ENCODE measurements at places on chromosomes 7 and 10.
A peak's percentile ranks its signal among the peaks of the same experiment; 100 is the strongest.

- DNase-seq: no peak
These were observed 153.5 kb upstream of the ITGB1 start for GRCh38 chr10:33111488-33112051.

- DNase-seq: no peak
These were observed 316.9 kb upstream of the LRRN3 start for GRCh38 chr7:110774071-110774470.

- DNase-seq: no peak
These were observed 36.4 kb downstream of the VCL start for GRCh38 chr10:74034301-74034700.

DNA sequence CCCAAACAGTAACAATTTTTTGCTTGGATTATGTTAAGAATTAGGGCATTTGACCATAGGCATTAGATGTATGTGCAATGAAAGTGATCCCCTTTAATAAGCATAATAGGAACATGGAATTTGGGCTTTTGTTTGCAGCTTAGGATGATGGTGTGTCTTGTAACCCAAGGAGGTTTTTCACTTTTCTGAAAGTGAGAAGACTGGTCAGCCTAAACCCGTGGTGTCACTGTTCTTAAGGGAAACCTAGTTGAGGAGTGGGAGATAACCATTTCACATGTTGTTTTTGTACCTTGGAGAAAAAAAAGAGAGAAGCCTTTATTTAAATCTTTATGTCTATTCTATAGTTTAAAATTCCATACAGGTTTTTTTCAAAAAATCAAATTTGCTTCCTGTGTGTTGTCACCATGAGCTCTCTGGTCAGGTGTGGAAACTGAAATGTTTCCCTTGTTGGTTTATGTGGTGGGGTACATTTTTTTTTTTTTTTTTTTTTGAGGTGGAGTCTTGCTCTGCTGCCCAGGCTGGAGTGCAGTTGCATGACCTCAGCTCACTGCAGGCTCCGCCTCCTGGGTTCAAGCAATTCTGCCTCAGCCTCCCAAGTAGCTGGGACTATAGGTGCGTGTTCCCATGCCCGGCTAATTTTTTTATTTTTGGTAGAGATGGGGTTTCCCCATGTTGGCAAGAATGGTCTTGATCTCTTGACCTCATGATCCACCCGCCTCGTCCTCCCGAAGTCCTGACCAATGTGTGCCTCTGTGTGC lies 7.7 kb downstream of the CCM2 start:
- DNase-seq: no peak

DNA sequence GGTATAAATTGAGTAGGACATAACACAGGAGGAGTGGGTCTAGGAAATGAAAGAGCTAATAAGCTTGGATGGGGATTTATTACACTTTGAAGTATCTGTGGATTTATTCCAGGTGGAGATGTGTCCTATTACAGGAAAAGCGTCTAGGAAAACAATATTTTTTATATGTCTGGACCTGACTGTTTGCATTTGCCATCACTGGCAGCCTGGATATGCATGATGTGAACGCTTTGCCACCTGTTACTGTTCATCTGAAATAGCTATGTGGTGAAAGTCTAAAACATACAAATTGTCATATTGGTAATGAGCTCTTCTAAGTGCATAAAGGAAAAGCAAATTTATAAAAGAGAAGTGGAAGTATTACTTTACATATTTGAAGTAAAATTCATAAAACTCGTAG lies 31.6 kb upstream of the AGMO start:
- DNase-seq: no peak

GRCh38 chr7:155289107-155289506 lies 8.6 kb upstream of the INSIG1 start:
- no peak for DNase-seq

DNA sequence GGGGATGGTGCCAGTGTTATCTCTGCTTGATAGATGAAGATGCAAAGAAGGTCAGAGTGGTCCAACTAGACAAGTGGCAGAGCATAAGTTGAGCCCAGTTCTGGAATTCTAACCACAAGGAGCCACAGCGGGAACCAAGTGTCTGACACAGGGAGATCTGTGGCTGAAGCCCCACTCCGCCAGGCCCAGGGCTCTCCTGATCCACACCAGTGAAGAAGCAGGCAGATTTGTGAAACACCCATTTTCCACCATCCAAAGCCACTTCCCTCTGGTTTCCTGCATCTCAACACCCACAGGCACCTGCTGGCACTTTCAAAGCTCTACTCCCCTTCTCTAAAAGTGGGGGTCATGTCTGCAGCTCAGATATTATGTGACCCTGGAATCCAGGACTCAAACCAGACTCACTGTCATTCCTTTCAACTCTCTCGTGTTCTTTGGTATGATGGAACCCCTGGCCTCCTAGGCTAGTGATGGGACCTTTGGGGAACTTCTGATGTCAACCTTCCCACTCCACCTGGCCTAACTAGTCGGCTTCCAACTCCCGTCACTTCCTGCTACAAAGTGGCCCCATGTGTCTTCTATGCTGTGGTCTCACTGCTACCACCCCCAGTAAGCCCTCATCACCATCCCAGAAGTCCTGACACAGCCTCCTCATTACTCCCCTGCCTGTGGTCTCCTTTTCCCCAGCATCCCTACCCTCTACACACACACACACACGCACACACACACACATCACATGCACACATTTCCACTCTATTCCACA lies 177.6 kb downstream of the GRID1 start:
- DNase-seq: no peak

- DNase-seq: no peak
These were observed 33.4 kb downstream of the ADAP1 start for GRCh38 chr7:921071-921461.

DNA sequence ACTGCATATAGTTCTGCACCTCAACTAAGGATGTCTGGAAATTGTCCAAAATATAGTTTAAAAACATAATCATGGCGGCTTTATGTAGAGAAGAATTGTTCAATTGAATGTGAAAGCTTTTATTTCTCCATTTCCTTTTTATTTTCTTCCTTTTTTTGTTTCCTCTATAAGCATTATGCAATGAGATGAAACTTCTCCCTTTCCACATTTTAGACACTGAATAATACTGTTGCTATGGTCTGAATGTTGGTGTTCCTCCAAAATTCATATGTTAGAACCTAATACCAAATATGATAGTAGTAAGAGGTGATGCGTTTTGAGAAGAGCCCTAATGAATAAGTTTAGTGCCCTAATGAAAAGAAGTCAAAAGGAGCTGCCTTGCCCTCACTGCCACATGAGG lies 175.0 kb downstream of the RNLS start:
- DNase-seq: no peak

GRCh38 chr7:143279186-143280098 lies 5.3 kb upstream of the TMEM139 start:
- no peak for DNase-seq

- DNase-seq: no peak
These were observed 21.5 kb upstream of the EPHB6 start for GRCh38 chr7:142833174-142834048.

DNA sequence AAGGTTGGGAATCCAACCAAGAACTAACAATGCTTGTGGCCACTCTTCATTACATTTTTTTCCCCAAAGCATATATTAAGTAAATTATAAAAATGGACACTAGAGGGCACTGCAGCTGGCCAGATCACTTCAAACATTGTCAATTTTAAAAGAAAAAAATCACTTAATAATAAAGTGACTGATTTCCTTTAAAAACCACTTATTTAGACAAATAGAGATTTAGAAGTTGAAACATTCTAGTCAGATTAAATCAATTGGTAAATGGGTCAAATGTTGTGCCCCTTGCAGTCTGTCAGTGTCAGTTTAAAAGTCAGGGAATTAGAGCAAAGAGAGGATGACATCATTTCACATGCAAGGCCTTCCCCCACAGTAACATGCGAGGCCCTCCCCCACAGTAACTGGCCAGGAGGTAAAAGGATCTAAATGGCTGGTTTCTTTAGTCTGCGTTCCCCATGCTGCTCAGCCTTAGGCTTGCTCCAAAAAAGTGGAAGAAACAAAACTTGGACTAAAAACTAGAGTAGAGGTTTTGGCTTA lies 177.9 kb downstream of the SKAP2 start:
- DNase-seq: peak; percentile 76

- peak; percentile 46 for DNase-seq
These were observed 105.8 kb downstream of the ARHGAP21 start for GRCh38 chr10:24617771-24618396.

DNA sequence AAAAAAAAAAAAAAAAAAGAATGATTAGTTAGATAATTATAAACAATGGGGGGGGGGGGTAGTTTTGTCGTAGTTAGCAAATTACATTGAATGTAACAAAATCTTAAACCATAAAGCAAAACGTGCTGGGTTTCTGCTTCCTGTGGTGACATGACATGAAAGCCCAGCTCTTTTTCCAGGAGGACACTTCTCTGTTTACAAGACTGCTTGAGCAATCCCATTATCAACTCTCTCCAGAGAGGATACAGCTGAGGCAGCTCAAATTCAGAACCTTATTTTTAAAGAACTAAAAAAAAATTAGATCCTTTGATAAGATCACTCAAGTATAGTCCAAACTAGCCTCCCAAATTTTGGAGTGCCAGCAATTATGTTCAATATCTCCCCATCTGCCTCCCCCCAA lies 58.6 kb downstream of the ADRB1 start:
- no peak for DNase-seq

DNA sequence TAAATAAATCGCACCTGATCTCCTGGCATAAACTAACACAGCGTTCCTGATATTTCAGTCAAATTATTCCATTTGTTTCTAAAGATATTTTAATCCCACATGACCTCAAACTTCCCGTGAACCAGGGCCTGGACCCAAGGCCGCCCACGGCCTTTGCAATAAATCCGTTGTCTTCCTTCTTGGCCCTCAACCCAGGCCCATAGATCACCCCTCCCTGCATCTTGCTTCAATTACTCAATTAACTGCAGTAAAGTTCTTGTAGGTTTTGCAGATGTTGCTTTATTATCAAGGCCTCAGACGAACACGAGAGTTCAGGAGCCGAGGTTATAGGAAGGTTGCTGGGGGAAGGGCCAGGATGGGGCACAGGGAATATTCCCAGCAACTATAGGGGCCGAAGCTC lies 249.4 kb downstream of the RAB11FIP2 start:
- no peak for DNase-seq

DNA sequence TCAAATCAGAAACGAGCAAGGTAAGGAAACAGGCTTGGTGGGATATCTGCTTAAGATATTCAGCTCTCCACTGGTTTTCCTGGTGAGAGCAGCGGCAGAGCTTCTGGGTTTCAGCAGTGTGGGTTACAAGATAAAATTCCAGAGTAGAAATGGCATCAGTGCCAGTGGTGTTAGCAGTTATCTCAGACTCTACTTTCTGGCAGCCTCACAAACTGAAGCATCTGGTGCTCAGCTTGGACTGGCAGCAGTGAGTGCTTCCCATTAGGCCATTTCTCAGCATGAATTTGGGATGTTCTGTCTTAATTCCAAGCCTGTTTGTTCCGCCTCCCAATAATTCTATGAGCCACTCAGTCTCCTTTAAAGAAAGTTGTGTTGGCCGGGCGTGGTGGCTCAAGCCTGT lies 6.9 kb upstream of the GSTO2 start:
- peak; percentile 56 for DNase-seq

DNA sequence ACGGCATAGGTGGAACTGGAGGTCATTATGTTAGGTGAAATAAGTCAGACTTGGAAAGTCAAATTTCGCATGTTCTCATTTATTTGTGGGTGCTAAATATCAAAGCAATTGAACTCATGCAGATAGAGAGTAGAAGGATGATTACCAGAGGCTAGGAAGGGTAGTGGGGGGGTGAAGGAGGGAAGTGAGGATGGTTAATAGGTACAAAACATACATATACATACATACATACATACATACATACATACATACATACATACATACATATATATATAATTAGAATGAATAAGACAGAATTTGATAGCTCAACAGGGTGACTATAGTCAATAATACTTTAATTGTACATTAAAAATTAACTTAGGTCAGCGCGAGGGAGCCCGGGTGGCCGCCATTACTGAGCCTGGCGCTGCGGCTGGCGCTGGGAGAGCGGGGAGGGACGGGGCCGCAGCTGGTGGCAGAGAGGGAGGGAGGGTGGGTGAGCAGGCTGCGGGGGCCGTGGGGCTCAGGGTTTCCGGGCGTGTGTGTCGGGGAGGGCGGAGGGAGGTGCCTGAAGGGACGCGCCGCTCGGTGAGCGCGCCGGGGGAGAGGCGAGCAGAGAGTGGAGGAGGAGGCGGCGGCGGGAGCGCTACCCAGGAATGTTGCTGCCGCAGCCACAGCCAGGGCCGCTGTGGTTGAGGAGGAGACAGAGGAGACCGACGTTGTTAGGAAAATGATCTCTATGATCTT lies 85.8 kb upstream of the EGFR start:
- no peak for DNase-seq

GRCh38 chr10:44476409-44477045 lies 91.6 kb upstream of the CXCL12 start:
- peak; percentile 40 for DNase-seq

DNA sequence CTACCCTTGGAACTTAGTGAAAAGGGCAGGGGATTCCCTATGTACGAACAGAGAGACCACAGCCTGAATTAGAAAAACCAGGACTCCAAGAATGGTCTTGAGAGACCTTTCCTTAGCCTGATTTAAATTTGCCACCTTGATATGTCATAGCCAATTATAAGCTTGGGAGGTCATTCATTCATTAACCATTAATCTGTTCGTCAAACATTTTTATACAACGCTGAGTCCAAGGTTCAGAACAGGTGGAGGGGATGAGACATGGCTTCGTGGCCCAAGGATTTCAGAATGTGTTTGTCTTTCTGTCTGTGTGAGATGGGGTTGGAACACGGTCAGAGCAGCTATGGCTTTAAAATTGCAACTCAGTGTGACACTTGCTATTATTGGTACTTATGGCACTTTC lies 158.0 kb downstream of the PAXIP1 start:
- DNase-seq: no peak

DNA sequence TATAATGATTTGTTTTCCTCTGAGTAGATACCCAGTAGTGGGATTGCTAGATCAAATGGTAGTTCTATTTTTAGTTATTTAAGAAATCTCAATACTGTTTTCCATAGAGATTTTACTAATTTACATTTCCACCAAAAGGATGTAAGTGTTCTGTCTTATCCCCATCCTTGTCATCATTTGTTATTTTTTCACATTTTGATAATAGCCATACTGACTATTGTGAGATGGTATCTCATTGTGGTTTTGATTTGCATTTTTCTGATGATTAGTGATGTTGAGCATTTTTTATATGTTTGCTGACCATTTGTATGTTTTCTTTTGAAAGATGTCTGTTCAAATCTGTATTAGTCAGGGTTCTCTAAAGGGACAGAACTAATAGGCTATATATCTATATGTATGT lies 160.0 kb upstream of the TMEM229A start:
- DNase-seq: no peak

- DNase-seq: no peak
These were observed 31.5 kb upstream of the OPTN start for GRCh38 chr10:13068484-13068883.
